CD4-positive, alpha-beta T cell treated with Interferon alpha-2 for 1 hour (primary cell): ENCODE measurements at places on chromosomes 2 and 18.

- DNase-seq: peak; percentile 29
Observed at GRCh38 chr2:101330253-101330933, 21.9 kb upstream of the RNF149 start.

GRCh38 chr2:50987616-50988313 lies 44.2 kb downstream of the NRXN1 start:
- no peak for DNase-seq

GRCh38 chr2:23394700-23395099 lies 9.7 kb downstream of the KLHL29 start:
- no peak for DNase-seq

- no peak for DNase-seq
Observed at GRCh38 chr2:102037681-102038080, 45.9 kb downstream of the IL1R2 start.

- no peak for DNase-seq
Observed at GRCh38 chr18:48548011-48548771, 9.4 kb downstream of the CTIF start.

- DNase-seq: no peak
Observed at GRCh38 chr2:29601321-29601720, 320.1 kb downstream of the ALK start.

GRCh38 chr2:41187376-41188122 lies 735.7 kb upstream of the SLC8A1 start:
- DNase-seq: no peak

DNA sequence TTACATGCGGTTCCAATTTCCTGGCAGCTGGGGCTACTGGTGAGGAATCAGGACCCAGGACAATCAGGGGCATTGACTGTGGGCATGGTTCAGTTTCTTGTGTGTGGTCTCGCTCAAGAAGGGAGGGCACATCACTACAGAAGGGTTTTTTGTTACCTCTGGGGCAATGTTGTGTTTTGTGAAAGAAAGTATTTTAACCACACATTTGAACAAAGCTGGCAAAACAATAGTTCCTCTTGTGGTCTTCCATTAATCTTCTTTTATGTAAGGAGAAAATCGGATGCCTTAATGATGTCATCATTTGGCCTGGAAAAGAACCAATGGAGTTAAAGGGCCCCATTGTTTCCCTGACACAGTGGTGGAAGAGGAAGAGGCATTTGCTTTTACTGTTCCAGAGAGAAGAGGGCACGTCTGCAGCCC lies 197.4 kb downstream of the SH3BP4 start:
- no peak for DNase-seq

DNA sequence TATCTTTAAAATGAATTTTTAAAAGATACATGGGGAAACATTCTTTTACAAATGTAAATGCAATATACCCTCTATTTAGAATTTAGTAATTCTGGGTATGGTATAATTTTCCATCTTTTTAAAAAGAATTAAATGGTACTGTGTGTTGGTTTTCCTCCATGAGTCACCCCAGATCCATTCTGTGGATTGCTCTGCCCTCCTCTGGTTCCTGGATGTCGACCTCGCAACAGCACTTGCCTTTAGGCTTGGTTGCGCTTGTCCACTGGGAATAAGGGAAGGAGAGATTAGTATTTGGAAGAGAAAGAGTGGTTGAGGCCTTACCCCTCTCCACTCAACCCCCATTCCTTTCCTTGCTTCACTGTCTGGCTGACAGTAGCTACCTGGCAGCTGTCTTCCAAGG lies 90.4 kb downstream of the FTCDNL1 start:
- DNase-seq: no peak

DNA sequence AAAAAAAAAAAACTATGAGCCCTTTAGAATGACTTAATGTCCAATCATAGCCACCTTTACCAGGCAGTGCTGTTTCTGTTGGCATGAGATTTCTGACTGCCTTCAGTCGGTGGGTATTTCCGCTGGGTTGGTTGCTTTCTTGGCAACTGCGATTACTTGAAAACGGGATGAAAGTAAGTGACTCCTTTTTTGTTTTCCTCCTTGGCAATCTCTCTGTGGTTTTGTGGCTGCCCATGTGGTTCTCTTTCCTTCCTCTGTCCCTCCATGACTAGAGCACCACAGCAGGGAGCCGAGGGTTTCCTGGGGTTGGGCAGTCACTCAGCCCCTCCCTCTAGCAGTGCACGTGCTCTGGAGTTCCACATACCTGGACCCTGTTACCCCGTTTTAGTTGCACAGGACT lies 112.1 kb downstream of the KLHL29 start:
- DNase-seq: no peak

- DNase-seq: no peak
Observed at GRCh38 chr2:6362671-6363450, 502.8 kb downstream of the CMPK2 start.

GRCh38 chr2:64581018-64581417 lies 56.9 kb downstream of the AFTPH start:
- DNase-seq: no peak

GRCh38 chr18:59509481-59510442 lies 150.7 kb upstream of the LMAN1 start:
- DNase-seq: no peak

DNA sequence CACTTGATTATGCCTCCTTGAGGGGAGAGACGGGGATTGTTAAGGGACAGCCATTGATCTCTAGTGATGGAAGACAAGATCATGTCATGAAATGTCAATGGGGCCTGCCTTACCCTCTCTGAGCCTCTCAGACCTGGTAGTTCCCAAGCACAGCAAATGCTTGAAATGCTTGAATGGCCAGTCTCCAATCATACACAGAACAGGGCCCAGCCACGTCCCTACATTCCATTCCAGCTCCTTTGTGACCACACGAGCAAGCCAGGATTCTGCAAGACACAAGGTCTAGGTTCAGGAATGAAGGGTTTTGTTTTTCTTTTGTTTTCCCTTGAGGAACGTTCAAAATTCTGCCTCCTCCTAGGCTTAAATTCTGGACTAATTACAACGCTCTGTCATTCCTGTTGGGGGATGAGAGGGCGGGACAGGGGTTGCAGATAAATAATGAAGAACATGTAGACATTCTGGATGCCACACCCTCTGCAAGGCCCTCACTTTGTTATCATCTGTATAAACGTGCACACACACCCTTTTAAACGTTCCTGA lies 98.1 kb upstream of the YPEL5 start:
- DNase-seq: no peak

DNA sequence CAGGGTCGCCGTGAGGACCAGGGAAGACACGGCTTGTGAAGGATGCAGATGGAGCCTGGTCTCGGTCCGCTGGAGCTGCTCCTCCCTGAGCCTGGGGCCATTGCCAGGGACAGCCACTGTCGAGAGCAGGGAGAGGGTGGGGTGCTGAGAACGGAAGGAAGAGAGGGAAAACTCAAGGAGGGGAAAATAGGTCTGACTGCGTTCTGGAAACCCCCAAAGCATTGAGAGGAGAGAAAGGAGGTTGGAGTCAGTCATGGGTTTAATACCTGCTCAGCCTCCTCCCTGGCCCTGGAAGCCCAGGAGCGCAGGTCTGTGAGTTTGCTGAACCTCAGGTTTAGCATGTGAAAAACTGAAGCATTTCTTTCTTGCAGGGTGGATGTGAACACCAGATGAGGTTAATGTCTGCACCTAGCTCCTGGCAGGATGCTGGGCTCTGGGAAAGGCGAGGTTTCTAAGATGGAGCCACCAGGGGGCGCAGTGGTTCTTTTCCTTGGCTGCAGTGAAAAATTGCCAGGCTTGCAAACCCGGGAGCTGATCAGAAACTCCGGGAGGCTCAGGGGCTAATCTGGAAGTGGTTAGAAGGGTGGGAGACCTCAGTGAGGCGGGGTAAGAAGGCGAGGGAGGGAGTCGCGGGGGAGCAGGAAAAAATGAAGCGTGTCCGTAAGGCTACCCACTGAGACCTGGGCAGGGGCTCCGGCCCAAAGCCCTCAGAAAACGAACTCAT lies 33.6 kb upstream of the RNF149 start:
- peak; percentile 75 for DNase-seq

DNA sequence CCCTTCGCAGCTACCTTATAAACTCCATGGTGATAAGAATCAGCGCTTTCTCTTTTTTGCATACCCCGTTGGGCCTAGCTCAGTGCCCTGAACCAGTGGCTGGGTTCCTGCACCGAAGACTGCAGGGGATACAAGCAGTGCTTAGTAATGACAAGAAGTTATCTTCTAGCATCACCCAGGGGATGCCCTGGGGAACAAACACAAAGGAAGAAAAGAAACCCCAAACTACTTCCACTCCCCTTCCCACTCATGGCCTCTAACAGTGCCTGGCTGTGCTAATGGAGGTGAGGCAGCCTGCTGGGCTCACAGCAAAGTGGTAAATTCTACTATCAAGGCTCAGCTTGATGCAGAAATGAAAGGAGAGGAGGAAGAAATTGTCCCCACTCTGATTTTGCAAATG lies 314.7 kb downstream of the TXNL1 start:
- no peak for DNase-seq

GRCh38 chr2:69272803-69273471 lies 114.1 kb downstream of the GFPT1 start:
- DNase-seq: no peak

GRCh38 chr2:42087857-42088195 lies 40.0 kb downstream of the PKDCC start:
- no peak for DNase-seq

DNA sequence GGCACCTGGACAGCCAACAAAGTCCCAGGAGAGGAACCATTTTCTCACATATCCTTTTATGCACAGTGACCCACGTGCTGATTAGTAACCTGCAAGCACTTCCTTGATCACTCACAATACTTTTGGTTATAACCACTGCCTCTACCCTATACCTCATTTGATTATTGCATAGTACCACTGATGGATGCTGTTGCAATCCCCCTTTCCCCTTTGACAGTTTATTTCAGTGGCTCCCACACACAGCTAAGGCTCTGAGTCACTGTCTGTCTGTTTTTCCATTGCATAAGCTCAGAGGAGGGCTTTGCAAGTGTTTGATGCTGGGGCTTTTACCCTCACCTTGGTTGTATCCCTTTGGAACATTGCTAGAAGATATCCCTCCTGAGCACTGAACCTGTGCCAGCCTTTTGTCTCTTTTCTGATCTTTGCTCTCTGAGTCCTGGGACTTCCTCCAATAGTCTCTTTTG lies 101.7 kb upstream of the RBBP8 start:
- DNase-seq: no peak

GRCh38 chr2:148557844-148558436 lies 86.6 kb upstream of the EPC2 start:
- no peak for DNase-seq

- DNase-seq: no peak
Observed at GRCh38 chr18:49731860-49732311, 81.4 kb downstream of the ACAA2 start.

- no peak for DNase-seq
Observed at GRCh38 chr2:232245111-232245510, 133.4 kb upstream of the ALPP start.

- no peak for DNase-seq
Observed at GRCh38 chr2:147824620-147825019, 20.2 kb upstream of the ACVR2A start.

DNA sequence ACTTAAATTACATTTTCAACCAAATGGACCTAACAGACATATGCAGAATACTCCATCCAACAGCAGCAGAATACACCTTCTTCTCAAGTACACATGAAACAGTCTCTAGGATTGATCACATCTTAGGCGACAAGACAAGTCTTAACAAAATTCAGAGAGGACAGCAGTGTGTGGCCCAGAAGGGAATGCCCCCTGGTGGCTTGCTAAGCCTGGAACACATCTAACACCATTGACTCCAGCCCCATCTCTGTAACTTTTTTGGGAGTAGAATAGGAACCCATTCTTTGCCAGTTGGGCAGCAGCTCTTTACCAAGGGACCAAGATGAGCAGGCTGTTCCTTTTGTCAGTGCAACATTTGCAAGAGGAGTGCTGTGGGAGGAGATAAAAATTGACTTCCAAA lies 249.9 kb downstream of the PLCL1 start:
- peak; percentile 25 for DNase-seq

- no peak for DNase-seq
Observed at GRCh38 chr2:49796266-49796665, 642.0 kb upstream of the FSHR start.

DNA sequence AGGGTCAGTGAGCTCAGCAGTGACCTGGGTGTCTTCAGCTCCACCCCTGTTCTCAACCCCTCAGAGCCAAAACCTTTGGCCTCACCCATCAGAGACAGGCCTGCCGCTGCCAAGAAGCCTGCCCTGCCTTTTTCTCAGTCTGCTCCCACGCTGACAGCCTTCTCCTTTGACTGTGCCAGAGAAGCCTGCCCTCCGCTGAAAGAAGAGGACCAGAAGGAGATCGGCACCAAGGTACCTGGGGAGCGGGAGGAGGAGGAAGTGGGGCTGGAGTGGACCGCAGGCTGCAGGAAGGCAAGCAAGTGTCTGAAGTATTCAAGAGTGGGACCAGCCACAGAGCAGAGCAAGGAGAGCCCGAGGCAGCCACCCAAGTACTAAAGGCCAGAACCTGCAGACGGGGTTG lies 33.2 kb downstream of the TOGARAM2 start:
- no peak for DNase-seq

DNA sequence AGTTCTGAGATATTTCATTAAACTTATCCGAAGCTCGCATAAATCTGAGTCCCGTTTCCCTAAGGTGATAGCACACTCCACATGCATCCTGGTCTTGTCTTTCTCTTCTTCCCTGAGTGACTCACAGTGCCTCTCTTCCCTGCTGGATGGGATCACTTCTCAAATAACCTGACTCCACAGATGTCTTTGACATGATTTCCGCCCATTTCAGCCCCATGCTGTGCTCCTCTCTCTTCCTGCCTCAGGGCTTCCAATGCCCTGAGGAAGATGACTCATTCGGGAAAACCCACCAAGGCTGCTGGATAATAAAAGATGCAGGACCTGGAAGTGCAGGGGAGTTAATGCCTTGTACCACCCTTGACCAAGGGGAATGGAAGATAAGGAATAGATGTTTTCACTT lies 441.7 kb upstream of the SOX11 start:
- DNase-seq: no peak

DNA sequence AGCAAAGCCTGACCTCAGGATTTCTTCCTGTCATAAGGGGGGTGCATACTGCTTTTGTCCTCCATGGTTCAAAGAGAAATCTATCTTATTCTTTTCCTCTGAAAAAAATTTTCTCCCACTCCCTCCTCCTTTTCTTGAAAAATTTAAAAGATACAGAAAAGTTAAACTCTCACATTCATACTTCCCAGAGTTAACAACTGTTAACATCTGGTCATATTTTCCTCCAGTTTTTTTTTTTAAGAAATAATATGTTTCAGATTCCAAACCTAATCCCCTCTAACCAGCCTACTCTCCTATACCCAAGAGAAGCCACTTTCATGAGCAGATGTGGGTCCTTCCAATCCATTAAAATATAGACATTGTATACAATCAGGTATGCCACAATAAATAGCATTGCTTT lies 378.9 kb upstream of the HNRNPA3 start:
- no peak for DNase-seq

GRCh38 chr2:28394331-28394877 lies 1.7 kb downstream of the FOSL2 start:
- DNase-seq: peak; percentile 38

DNA sequence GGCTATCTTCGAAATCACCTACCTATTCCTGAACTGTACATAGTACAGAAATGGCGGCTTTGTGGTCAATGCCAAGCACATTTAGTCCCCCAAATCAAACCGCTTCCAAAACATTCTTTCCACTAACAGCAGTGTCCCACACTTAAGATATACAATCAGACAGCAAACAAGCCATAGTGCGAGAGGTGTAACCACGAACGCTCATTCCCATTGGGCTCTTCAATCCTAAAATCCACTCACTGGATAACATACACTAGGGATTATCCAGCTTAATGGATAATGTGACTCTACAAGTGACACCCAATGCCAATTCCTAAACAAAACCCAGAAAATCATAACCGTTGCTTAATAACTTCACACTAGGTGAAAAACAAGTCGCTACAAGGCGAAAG lies 2.0 kb downstream of the XPO1 start:
- DNase-seq: no peak
